GF-D8 (cell line): ENCODE measurements at places on chromosomes 4 and X.
A peak's percentile ranks its signal among the peaks of the same experiment; 100 is the strongest.

- no peak for DNase-seq
Observed at GRCh38 chr4:38151873-38152272, 191.7 kb downstream of the PTTG2 start.

DNA sequence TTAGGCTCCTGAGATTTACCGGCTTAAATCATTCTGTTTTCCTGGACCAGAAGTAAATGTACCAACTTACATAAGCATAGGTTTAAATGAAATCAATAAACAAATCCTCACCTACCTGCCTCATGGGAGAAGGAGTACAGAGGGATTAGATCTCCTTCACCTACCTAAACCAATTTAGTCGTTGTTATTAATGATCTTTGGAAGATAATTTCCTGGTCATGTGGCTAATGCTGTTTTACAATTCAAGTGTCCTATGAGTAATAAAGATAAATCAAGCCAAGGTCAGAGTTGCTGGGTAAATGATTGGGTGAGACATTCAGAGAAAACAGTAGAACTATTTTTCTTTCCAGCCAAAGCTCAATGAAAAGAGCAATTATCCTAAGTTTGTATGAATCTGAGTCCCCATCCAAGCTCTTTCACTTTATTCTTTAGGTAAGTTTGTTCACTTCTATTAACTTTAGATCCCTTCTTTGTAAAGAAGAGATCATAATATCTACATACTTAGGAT, 423.0 kb upstream of the FAM241A start:
- no peak for DNase-seq

DNA sequence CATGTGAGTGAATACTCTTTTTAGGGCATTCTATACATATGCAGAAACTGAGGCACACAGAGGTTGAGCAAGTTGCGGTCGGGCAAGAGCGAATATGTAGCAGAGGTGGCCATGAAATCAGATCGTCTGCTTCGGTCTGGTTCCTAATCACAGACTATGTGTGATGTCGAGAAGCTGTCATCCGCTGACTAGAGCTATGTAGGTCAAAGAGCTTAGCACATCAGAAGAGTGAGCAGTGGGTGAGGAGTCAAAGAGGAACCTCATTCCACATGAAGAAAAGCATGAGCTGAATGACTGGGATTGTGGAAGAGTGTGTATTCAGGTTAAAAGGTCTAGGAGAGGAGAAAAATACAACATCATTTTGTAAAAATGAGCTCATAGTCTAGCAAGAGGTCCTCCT, 19.0 kb downstream of the GAB3 start:
- no peak for DNase-seq

GRCh38 chr4:40316782-40317635, 18.1 kb upstream of the CHRNA9 start:
- DNase-seq: no peak

GRCh38 chr4:112153211-112153791, 8.0 kb downstream of the FAM241A start:
- DNase-seq: no peak

GRCh38 chr4:168882650-168883233, 127.3 kb downstream of the CBR4 start:
- DNase-seq: no peak

DNA sequence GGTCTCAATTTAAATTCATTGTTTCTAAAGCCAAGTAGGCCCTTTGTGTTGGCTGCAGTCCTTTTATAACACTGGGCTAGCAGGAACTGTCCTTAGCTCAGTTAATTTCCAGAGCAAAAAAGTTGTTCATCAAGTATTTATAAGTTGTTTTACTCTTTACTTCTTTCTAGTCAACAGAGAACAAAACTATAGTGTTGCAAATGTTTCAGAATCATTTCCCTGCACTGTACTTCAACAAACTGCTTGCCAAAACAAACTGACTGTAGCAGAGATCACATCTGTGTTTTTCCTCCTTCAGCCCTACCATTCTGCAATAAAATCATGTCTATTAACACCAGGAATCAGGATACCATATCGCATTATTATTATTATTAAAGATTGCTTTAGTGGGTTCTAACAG, 168.5 kb upstream of the SH3RF1 start:
- no peak for DNase-seq

DNA sequence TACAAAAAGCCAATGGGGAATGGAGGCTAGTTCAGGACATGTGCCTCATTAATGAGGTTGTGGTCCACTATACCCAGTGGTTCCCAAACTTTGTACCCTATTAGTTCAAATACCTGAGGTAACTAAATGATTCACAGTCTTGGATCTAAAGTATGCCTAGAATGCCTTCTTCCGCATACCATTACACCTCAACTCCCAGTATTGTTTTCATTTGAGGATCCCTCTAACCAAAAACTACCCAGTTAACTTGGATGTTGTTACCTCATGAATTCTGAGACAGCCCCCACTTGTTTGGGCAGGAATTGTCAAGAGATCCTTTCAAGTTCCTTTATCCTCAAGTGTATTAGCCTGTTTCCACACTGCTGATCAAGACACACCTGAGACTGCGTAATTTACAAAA, 439.2 kb downstream of the PCDH10 start:
- no peak for DNase-seq

DNA sequence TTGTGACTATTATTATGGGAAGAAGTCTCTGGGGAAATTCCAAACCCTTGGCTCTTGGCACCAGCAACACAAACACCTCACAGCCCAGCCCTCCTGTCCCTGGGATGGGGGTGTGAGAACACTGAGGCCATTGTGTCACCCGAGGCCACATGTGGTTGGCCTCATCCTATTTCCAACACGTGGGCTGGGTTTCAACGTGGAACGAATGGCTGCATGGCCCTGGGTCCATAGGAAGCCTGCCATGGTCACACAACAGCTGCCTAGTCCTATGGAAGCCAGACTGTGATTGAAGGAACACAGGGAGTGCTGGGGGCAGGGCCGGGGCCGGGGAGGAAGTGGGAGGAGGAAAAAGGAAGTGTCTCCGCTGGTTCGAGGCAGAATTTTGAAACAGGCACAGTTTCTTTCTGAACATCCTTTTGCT, 10.0 kb downstream of the CLCN4 start:
- peak; percentile 28 for DNase-seq

DNA sequence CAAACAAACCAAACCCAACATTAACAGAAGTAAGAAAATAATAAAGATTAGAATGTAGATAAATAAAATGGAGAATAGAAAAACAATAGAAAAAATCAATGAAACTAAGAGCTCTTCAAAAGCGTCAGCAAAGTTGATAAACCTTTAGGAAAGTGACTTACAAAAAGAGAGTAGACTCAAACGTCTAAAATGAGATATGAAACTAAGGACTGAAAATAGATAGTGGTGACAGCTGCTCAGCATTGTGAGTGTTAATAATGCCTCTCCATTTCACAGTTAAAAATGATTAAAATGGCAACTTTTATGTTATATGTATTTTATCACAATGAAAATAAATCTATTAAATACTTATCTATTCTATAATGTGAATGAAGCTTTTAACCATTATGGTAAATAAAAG, 125.7 kb upstream of the CPXCR1 start:
- no peak for DNase-seq

DNA sequence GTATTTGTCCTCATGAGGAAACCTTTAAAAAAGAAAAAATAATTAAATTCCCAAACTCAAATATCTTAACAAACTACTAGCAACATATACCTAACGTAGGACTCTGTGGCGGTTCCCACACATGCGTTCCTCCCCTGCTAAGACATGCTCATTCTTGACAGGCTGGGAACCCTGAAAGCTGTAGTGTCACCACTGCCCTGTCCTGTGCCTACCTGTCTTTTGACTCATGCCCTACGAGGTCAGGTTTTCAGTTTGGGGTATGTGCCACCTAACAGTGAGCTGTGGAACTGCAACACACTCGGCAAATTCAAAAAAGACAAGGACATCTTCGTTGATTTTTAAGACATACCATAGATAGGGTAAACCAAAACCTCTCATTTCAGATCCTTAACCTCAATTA, 17.8 kb downstream of the IDS start:
- DNase-seq: no peak
